ENCODE measurements at places on chromosomes 4 and X.

- DNase-seq = no peak
These were observed 33.2 kb downstream of the PCGF3 start for GRCh38 chr4:738781-739280.

GRCh38 chr4:54662901-54663585 is 5.3 kb downstream of the KIT start:
- DNase-seq = no peak

GRCh38 chr4:82553020-82553419 is 8.8 kb downstream of the TMEM150C start:
- no peak for DNase-seq

DNA sequence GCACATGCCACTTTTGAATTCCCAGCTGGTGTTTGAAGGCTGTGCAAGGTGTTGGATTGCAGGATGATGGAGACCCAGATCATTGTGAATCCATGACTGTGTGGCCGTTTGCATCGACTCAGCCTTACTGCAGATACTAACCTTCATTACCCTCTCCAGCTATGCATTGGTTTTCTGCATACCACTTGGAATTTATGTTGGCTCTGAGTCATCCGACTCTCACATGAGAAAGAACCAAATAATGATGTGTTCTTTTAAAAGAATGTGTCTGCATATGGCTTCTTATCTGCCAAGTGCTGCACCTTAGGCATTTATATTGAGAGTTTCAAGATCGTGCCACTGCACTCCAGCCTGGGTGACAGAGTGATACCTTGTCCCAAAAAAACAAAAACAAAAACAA is 106.7 kb upstream of the PRKX start:
- no peak for DNase-seq

DNA sequence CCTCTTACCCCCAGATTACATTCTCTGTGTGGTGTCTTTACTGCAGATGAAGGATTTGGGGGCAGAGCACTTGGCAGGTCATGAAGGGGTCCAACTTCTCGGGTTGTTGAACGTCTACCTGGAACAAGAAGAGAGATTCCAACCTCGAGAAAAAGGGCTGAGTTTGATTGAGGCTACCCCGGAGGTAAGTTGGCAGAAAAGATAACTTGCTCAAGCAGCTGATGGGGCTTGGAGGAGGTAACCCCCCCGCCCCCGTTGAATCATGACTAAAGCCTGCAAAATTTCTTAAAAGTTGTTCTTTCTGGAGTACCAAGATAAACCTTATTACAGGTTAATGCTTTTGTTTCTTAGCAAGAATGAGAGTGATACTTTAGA is 1.5 kb downstream of the CCNG2 start:
- DNase-seq = no peak

GRCh38 chr4:137065311-137065710 is 467.0 kb downstream of the PCDH18 start:
- DNase-seq = no peak

DNA sequence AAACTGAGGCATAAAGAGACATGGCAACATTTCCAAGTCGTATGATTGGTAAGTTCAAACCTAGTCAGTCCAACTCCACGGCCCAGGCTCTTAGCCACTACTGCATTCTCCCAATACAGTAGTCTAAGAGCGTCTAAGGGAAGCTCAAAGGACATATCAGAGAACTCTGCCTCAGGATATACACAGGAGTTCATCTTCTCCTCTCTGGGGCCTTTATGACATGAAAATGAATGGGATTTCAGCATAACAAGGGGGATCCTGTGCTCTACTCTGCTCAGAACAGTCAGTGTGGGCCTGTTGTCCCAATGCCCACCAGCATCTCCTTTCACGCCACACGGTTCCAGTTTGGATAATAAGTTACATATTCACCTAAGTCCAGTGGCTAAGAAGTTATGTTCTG is 4.2 kb downstream of the GASK1B start:
- no peak for DNase-seq

GRCh38 chrX:11462136-11462535 is 168.9 kb downstream of the AMELX start:
- DNase-seq = no peak

DNA sequence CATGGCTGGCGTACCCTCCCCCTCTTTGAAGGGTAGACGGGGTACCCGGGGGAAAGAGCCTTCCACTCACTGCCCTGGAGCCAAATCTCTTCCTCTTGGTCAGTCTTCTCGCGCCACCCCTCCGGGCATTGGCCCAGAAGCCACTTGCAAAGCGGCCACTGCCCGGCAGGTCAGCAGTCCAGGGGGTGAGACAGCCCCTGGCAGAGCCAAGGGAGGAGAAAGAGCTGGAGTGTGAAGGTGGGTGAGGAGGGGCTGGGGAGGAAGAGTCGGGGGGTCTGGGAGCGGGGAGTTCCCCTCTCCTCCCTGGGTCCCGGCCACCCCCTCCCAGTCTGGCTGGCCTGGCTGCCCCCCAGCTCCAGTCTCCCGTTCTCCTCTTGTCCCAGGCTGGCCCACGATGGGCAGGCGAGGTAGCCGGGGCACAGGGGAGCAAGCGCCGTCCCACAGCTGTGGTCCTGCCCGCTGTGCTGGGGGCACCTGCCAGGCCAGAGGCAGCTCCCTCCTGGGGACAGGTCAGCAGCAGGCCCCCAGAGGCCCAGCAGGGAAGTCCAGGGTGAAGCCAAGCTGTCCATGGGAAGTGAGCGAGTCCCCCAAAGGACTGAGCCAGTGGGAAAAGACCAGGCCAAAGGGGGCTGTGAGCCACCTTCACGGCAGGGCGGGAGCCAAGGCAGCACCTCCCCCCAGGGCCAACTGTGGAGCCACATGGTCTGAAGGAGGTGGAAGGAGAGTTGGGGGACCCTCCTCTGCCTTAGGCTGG is 21.6 kb upstream of the DUSP9 start:
- DNase-seq = no peak

GRCh38 chrX:67700602-67701001 is 156.8 kb downstream of the AR start:
- DNase-seq = no peak

DNA sequence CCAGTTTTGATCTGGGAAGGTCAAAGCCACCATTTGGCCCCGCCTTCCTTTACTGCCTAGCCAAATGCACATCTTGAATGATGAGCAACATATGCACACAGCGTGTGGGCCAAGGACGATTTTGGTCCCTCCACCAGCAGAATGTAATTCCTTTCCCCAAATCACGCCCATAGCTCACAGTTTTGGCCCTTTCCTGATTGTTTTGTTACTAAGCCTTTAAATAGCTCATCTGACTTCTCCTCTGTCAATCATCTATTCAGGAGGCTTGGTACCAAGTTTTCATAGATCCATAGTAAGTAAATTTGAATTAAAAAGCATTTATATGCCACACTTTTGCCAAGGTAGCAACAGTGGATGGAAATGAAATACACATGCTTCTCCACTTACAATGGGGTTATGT is 123.3 kb downstream of the NFKB1 start:
- no peak for DNase-seq

- no peak for DNase-seq
These were observed 28.8 kb downstream of the ATP8A1 start for GRCh38 chr4:42627885-42628646.

GRCh38 chr4:32564626-32565025 is 1844.5 kb downstream of the PCDH7 start:
- no peak for DNase-seq

DNA sequence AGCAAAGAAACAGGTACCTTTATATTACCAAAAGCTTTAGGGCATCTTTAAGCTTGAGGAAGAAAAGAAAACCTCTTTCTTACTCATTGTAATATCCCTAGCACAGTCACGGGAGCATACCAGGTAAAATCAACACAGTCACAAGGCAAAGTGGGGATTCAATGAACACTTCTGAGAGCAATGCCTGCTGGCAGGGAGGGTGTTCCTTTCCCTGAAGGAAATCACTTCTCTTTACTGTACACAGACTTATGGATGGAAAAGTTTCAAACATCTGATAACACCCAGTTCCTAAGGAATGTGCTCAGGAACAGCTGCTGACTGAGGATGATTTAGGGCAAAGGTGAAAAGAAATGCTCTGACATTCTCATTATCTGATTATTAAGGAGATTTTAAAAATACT is 94.8 kb downstream of the MAML3 start:
- DNase-seq = no peak

GRCh38 chr4:158817562-158818296 is 48.9 kb downstream of the FNIP2 start:
- DNase-seq = no peak

GRCh38 chr4:148229028-148229427 is 213.2 kb downstream of the NR3C2 start:
- DNase-seq = no peak

GRCh38 chr4:145861336-145862318 is 77.0 kb downstream of the ZNF827 start:
- no peak for DNase-seq

DNA sequence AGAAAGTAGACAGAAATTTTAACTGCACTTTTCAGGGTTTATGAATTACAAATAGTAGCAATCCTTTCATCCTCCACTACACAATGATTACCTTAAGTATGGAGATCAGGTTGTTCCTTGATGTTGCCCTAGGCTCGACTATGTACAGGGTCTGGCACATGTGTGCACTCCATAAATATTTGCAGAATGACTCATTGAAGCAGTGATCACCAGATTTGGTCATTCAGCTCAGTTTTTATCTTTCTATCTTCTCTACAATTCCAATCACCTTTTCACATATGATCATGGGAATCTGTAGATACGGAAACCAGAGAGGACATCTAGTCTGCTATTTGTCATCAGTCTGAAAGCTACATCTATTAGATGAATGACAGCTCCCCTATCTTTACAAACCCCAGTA is 171.7 kb upstream of the HCCS start:
- no peak for DNase-seq

GRCh38 chrX:45329217-45329616 is 128.5 kb upstream of the DIPK2B start:
- no peak for DNase-seq

GRCh38 chr4:11625211-11625610 is 196.5 kb upstream of the HS3ST1 start:
- DNase-seq = no peak

- DNase-seq = no peak
These were observed 305.4 kb downstream of the PCDH18 start for GRCh38 chr4:137226900-137227299.

- no peak for DNase-seq
These were observed 47.2 kb upstream of the HS3ST1 start for GRCh38 chr4:11475871-11476270.

DNA sequence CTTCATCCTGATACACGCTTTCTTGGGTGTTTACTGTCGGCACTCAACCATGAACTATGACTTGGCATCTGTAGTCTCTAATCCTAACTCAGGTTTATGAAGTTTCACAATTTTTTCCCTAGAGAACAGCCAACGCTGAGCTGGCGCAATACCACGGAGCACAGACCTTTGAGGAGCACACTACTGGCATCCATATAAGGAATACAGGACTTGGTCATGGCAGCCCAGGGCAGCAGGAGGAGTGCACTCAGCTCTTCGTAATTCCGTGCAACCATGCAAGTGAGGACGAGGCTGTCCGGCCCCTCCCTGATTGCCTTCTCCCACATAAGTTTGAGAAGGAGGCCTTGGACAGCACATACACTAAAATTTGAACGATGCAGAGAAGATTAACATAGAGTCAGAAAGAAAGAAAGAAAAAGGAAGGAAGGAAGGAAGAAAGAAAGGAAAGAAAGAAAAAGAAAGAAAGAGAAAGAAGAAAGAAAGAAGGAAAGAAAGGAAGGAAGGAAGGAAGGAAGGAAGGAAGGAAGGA is 41.0 kb upstream of the PDLIM5 start:
- DNase-seq = no peak

DNA sequence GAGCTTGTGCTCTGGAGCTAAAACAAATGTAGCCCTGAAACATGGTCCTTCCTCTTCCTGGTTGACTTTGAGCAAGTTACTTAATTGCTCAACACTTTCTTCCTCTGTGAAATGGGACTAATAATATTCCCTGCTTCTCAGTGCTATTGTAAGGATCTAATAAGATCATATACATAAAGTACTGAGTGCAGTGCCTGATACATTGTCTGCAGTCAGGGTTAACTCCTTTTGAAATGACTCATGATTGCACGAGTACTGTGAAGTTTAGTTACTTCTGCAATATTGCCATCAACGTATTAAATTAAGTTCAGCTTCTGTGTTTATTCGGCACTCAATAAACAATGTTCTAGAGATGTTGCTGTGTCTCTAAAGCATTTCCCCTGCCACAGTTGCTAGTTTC is 91.8 kb upstream of the HPRT1 start:
- DNase-seq = no peak

DNA sequence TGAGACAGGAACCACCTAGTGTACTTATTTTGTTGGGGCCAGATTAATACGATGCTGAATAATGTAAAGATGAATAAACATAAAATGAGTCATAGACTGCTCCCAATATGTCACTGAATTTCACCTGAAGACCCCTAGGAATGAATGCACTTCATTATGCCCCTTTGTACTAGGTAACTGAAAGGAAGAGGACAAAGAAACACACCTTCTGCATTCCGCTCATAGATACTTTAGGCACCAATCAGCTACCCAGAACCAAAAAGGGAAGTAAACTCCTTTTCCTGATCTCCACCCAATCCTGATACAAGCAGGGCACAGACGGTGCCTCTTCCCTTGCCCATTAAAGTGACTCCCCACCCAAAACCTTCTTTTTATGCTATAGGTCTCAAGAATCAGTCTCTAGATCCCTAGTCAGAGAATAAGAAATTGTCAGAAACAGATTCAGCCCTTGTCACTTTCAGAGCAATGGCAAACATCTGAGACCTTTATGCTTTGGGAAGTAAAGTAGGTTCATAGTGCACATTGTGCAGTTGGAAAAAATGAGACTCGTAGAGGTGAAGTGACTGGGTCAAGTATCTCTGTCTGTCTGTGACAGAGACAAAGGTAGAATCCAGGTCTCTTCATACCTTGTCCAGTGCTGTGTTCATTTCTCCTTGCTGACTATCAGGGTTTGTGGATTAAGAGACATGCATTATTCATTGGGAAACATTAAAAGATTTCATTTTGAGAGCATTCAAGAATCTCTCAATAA is 2.3 kb downstream of the GPR174 start:
- DNase-seq = no peak

GRCh38 chr4:182698212-182698611 is 219.0 kb downstream of the DCTD start:
- DNase-seq = no peak

DNA sequence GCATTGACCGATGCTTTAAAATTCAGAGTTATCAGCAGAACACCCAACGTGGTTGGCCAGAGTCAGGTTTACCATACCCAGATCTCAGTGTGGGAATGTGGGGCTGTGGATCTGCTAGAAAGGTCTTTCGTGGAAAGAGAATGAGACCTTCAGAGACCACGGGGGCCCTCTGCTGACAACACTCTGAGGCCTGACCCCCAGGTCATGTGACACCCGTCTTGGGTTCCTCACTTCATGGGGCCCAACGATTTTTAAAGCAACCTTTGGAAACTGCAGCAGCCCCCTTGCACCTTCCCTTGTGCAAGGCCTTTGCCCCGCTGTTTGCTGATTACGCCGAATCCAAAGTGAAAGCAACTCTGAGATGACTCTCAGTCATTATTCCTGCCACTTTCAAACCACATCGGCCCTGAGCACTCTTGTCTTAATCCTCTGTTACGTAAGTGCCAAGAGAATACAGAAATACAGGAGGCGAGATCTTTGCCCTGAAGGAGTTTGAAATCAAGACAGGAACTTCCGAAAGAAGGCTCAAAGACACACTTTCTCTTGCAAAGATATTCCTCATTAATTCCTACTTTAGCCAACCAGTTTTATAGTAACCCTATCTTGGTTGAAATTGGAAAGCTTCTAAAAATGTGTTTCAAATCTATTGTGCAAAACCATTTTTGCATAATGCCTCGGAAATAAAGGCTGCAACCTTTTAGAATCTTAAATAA is 88.3 kb downstream of the EVC2 start:
- DNase-seq = no peak

GRCh38 chrX:150429594-150429993 is 66.5 kb downstream of the MAMLD1 start:
- DNase-seq = no peak

- no peak for DNase-seq
These were observed 18.1 kb upstream of the ZFX start for GRCh38 chrX:24131476-24131875.

Measured in stimulated activated CD4-positive, alpha-beta T cell treated with anti-CD3 and anti-CD28 coated beads, Interleukin-1b, Interleukin-23, amount 100 ng/mL, for 1 hour (primary cell).